ENCODE measurements at places on chromosomes 3 and 15.

- no peak for DNase-seq
These were observed 36.7 kb downstream of the SYN2 start for GRCh38 chr3:12040902-12041301.

DNA sequence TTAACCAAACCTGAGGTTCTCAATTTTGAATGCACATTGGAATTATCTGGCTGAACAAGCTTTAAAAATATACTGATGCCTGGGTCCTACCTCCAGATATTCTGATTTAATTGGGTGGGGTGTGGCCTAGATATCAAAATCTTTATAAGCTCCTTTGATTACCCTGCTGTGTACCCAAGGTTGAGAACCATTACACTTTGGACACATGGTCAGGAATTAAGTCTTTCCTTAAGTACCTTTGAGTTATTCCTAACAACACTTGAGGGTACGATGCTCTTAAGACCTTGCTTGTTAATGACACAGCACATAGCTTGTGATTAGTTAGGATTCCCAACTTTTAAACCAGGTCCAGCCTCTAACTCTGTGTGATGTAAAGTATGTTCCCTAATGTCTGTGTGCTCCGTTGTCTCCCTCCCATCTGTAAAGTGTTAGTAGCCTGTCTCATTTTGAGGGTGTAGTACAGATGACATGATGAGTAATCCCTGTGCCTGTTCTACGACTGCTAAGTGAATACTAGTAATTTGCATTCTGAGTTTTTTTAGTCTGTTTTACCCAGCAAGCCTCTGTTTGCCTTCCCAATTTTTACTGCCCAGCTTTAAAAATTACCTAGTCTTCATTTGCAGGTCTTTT lies 154.9 kb downstream of the KLHL25 start:
- no peak for DNase-seq

- DNase-seq = no peak
These were observed 6.8 kb upstream of the ADAMTS17 start for GRCh38 chr15:100348578-100348977.

- no peak for DNase-seq
These were observed 3.3 kb upstream of the IL17RC start for GRCh38 chr3:9913601-9914000.

DNA sequence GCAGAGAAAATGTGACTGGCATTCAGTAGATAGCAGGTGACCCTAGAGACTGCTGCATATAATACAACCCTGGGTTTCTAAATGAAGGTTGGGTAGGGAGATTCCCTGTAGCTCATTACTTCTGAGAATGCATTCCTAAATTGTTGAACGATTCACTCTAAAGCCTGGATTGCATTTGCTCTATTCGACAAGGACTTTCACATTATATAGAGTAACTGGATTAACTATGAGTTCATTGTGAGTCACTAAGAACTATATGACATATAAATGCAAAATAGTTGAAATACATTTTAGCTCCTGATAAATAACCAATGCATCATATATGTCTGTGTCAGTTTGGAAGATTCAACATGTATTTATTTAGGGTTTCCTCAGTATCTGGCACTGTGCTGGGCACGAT lies 294.7 kb upstream of the CCDC54 start:
- no peak for DNase-seq

- DNase-seq = no peak
These were observed 166.9 kb downstream of the MEIS2 start for GRCh38 chr15:36933255-36933990.

- DNase-seq = no peak
These were observed 138.3 kb downstream of the LRIG1 start for GRCh38 chr3:66362541-66362941.
